Prostate gland (tissue), 2 donors: ENCODE measurements at places on chromosomes 3 and 15.

GRCh38 chr3:158642005-158642404, 2.3 kb upstream of the GFM1 start:
- H3K4me3 ChIP-seq, result no peak overlapping the region
- no peak overlapping the region for H3K27ac ChIP-seq
- DNase-seq, result no peak
- H3K36me3 ChIP-seq, result no peaks in the 10 kb centered on the region

GRCh38 chr3:102573483-102574028, 138.7 kb downstream of the ZPLD1 start:
- no peak for DNase-seq
- no peaks in the 10 kb centered on the region for H3K27me3 ChIP-seq
- H3K36me3 ChIP-seq, result no peaks in the 10 kb centered on the region
- no peak overlapping the region for H3K4me3 ChIP-seq
- H3K4me1 ChIP-seq, result no peaks in the 10 kb centered on the region

DNA sequence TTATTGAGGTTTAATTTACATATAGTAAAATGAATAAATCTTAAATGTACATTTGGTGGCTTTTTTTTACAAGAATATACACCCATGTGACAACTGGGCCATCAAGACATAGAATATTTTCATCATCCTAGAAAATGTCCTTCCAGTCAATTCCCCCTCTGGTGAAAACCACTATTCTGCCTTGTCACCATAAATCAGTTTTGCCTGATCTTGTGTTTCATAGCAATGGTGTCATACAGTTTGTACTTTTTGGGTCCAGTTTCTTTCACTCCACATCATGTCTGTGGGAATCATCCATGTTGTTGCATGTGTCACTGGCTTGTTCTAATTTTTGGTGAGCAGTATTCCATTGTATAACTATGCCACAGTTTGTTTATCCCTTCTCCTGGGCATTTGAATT, 133.1 kb downstream of the PDCD6IP start:
- H3K27me3 ChIP-seq, result no peaks in the 10 kb centered on the region
- H3K4me1 ChIP-seq, result no peaks in the 10 kb centered on the region
- H3K27ac ChIP-seq, result no peak overlapping the region
- DNase-seq, result no peak
- H3K36me3 ChIP-seq, result no peaks in the 10 kb centered on the region
- H3K4me3 ChIP-seq, result no peak overlapping the region

DNA sequence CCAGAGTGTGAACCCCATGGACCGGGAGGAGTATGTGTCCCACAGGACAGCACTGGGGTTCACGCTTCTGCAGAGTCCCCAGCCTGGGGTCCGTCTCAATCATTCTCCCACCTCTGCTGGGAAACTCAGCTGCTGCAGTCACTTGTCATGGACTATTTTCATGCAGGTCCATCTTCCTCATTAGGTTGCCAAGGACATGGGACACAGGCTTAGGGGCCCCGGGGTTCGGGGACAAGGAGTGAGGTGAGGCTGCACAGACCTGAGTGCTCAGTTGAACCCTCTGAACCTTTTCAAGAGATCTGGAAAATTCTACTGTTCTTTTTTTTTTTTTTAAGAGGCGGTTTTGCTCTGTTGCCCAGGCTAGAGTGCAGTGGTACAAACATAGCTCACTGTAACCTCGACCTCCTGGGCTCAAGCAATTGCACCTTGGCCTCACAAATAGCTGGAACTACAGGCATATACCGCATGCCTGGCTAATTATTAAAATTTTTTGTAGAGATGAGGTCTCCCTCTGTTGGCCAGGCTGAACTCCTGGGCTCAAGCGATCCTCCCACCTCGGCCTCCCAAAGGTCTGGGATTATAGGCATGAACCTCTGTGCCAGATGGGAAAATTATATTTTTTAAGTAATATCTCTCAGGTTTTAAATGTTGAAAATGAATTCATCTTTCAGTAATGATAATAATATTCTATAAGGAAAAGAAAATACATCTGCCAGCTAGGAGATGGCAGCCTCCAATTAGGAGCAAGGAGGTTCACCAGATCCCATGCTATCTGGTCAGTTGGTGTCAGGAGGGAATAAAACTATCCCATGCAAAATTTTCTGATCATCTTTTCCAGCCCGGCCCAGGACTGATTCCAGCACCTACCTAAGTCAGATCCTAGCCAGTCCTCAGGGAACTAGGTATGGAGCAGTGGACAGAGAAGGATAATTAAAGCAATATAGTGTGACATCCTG, 45.2 kb downstream of the RPN1 start:
- no peak for DNase-seq
- H3K4me3 ChIP-seq, result no peak overlapping the region
- no peaks in the 10 kb centered on the region for H3K27me3 ChIP-seq
- no peaks in the 10 kb centered on the region for H3K4me1 ChIP-seq
- no peaks in the 10 kb centered on the region for H3K36me3 ChIP-seq

DNA sequence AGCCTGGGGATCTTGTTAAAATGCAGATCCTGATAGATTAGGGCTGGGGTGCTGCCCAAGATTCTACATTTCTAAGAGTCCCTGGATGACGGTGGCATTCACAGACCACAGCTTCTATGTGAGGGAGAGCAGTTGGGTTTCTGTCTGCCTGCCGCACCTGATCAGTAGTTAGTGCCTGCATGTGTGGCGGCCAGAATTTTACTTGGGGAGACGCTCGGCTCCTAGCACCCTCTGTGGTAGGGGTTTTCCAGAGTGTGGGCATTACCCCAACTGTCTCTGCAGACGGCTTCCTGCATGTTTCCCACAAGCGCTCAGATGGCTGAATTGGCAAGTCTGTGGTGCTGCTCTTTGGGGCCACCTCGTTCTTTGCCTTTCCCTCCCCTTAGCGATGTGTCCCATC, 8.3 kb downstream of the GHRL start:
- H3K27ac ChIP-seq, result no peak overlapping the region
- H3K36me3 ChIP-seq, result no peaks in the 10 kb centered on the region
- no peaks in the 10 kb centered on the region for H3K27me3 ChIP-seq
- H3K4me3 ChIP-seq, result no peak overlapping the region

DNA sequence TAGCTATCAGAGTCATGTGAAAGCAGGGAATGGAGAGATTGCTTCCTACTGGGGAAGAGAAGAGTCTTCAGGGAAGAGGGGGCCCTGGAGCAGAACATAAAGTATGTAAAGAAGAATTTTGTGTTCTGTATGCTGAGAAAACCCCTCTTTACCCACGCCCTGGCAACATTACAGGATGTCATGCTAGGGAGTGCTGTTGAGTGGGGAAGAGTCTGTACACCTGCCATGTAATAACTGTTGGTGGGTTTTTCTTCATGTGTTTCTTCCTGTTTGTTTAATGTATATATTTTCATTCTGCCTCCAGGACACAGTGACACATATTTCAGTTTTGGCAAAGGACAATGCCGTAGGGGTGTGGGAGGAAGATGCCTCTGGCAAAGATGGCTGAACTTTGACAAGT, 122.8 kb upstream of the LPP start:
- no peaks in the 10 kb centered on the region for H3K4me1 ChIP-seq
- H3K27ac ChIP-seq, result no peak overlapping the region
- DNase-seq, result no peak
- H3K27me3 ChIP-seq, result no peaks in the 10 kb centered on the region
- H3K36me3 ChIP-seq, result no peaks in the 10 kb centered on the region

- H3K27me3 ChIP-seq, result no peaks in the 10 kb centered on the region
- no peak overlapping the region for H3K4me3 ChIP-seq
- H3K4me1 ChIP-seq, result no peaks in the 10 kb centered on the region
- DNase-seq, result no peak
- H3K27ac ChIP-seq, result no peak overlapping the region
- H3K36me3 ChIP-seq, result no peaks in the 10 kb centered on the region
These were observed 13.0 kb downstream of the FOXP1 start for GRCh38 chr3:71570546-71570945.

GRCh38 chr3:58271901-58272501, 34.0 kb upstream of the RPP14 start:
- no peak for DNase-seq
- no peaks in the 10 kb centered on the region for H3K4me1 ChIP-seq
- H3K4me3 ChIP-seq, result no peak overlapping the region
- no peaks in the 10 kb centered on the region for H3K36me3 ChIP-seq
- H3K27ac ChIP-seq, result no peak overlapping the region

GRCh38 chr15:62545467-62546227, 380.6 kb upstream of the C2CD4B start:
- DNase-seq, result peak; percentile 73
- peak overlapping the region; percentile 66 for H3K27ac ChIP-seq
- H3K4me3 ChIP-seq, result no peak overlapping the region
- H3K27me3 ChIP-seq, result no peaks in the 10 kb centered on the region

GRCh38 chr15:30062881-30063280, 19.9 kb upstream of the GOLGA8J start:
- no peak for DNase-seq
- H3K36me3 ChIP-seq, result no peaks in the 10 kb centered on the region
- H3K4me1 ChIP-seq, result no peaks in the 10 kb centered on the region
- no peak overlapping the region for H3K4me3 ChIP-seq

DNA sequence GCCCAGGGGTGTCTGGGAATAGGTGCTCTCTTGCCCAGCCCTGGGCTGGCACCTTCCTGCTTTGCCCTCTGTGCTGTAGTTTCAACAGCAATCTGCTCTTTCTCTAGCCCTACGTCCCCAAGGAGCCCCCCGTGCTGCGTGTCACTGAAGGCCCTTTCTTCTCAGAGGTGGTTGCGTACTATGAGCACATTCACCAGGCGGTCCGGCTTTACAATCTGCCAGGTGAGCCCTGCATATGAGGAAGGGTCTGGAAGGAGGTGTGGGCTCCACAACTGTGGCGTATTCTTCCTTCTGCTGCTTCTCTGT, 9.6 kb downstream of the MAN2A2 start:
- no peaks in the 10 kb centered on the region for H3K27me3 ChIP-seq
- H3K4me3 ChIP-seq, result no peak overlapping the region
- H3K4me1 ChIP-seq, result no peaks in the 10 kb centered on the region
- H3K36me3 ChIP-seq, result peaks cover 29% of the 10 kb centered on the region

DNA sequence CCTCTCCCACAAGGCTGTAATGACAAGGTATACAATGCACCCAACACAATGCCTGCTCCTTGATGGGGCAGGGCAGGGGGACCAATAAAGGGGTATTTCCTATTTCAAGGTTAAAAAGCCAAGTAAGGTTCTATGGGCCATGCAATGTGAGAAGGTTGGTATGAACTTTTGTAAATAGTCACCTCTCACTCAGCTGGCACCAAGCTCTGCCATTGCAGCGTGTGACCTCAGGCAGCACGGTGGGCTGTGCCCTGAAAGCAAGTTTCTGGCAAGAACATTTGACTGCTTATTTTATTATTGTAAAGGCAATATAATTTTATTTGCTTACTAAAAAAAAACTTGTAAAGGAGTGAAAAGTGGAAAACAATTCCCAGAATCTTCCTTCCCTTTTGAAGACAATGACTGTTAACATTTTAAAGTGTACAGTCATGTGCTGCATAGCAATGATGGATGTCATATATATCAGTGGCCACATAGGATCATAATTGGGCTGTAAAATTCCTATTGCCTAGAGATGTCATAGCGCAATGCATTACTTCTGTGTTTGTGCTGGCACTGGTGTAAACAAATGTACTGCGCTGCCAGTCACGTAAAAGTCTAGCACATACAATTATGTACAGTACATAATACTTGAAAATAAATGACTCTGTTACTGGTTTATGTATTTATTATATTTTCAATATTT, 167.3 kb upstream of the RORA start:
- H3K27ac ChIP-seq, result no peak overlapping the region
- no peaks in the 10 kb centered on the region for H3K27me3 ChIP-seq
- no peaks in the 10 kb centered on the region for H3K4me1 ChIP-seq
- DNase-seq, result no peak

GRCh38 chr15:81851325-81851724, 194.5 kb downstream of the MEX3B start:
- no peaks in the 10 kb centered on the region for H3K4me1 ChIP-seq
- H3K27ac ChIP-seq, result no peak overlapping the region
- DNase-seq, result no peak
- no peaks in the 10 kb centered on the region for H3K27me3 ChIP-seq
- H3K4me3 ChIP-seq, result no peak overlapping the region

DNA sequence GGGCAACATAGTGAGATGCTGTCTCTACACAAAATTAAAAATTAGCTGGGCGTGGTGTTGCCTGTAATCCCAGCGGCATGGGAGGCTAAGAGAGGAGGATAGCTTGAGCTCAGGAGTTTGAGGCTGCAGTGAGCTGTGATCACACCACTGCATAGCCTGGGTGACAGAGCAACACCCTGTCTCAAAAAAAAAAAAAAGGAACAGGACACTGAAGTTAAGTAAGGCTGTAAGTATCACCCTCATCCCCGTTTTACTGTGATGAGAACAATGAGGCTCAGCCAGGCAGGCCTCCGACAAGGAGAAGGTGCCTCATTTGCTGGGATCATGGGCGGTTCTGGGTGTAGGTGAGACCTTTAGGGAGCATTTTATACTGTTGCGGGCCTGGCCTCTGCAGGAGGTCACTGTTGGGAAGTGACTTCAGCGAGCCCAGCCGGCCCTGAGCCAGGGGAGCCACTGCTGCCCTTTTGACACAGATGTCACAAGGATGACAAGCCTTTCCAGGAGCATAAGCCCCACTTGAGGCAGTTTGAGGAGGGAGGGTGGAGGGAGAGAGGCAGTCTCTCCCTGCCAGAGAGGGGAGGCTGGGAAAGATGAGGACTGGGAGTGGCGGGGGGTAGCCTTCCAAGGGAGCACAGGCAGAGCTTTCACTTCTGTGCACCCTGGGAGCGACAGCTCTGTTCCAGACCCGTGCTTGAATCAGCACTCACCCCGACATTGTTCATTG, 30.8 kb downstream of the IRAK2 start:
- H3K4me3 ChIP-seq, result no peak overlapping the region
- no peaks in the 10 kb centered on the region for H3K27me3 ChIP-seq
- H3K27ac ChIP-seq, result peak overlapping the region; percentile 83
- no peak for DNase-seq
- H3K36me3 ChIP-seq, result no peaks in the 10 kb centered on the region

- H3K27me3 ChIP-seq, result no peaks in the 10 kb centered on the region
- peak overlapping the region; percentile 0 for H3K27ac ChIP-seq
- no peak overlapping the region for H3K4me3 ChIP-seq
- DNase-seq, result no peak
- no peaks in the 10 kb centered on the region for H3K4me1 ChIP-seq
- H3K36me3 ChIP-seq, result no peaks in the 10 kb centered on the region
These were observed 59.4 kb upstream of the NEO1 start for GRCh38 chr15:72992841-72993252.

DNA sequence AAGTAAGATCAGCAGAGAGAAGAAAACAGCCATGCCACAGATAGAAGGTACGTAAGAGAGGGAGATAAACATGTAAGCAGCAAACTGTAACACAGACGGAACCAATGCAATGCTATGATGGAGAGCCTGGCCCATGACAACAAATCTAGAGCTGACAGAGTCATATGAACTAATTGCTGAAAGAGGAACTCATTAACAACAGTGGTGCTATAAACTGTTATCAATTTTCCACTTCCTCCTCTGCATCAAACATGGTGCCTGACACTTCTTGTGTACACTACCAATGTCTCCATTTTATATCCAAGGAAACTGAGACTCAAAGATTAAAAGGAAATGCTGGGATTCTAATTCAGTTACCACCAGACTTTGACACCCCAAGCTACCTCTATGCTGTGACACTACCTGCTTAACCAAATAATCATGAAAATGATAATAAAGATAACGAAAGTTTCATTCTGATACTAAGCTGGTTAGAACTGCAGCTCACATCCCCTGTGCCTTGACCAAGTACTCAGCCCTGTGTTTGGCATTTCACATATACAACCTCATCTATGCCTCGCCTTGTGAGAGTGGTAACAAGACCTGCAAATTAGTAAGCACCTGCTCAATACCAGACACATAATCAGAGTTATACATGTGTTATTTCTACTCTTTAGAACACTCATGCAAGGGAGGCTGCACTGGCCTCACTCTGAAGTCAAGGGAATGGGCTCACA, 79.3 kb downstream of the ANO10 start:
- H3K4me1 ChIP-seq, result no peaks in the 10 kb centered on the region
- H3K36me3 ChIP-seq, result no peaks in the 10 kb centered on the region
- no peaks in the 10 kb centered on the region for H3K27me3 ChIP-seq
- H3K27ac ChIP-seq, result no peak overlapping the region
- no peak overlapping the region for H3K4me3 ChIP-seq
